GM19239 (cell line): ENCODE measurements at places on chromosomes 12 and 14.

- no peak for DNase-seq
Measured at GRCh38 chr14:35420036-35420811, 15.7 kb upstream of the NFKBIA start.

DNA sequence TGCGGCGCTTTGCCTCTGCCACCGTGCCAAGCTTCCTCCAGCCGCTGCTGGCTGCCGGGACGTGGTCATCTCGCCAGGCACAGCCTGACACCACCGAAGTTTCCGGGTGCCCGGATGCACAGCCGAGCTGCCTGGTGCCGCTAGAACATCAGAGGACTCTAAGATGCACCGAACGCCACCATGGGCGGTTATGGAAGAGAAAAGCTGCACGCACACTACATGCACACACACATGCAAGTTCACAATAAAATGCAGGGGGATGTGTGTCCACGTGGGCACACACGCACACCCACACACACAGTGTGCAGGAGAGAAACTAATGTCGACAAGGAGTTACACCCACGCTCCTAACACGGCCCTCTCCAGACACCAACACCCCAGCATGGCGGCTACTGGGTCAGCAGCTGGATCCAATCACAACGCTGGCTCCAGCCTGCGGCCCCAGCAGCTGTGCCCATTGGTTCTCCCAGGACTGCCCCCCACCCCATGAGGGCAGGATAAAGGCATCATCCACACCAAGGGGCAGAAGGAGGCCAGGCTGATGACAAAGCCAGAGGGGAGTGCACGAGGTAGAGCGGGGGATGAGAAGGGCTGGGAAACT, 82.7 kb downstream of the BCL11B start:
- no peak for DNase-seq

DNA sequence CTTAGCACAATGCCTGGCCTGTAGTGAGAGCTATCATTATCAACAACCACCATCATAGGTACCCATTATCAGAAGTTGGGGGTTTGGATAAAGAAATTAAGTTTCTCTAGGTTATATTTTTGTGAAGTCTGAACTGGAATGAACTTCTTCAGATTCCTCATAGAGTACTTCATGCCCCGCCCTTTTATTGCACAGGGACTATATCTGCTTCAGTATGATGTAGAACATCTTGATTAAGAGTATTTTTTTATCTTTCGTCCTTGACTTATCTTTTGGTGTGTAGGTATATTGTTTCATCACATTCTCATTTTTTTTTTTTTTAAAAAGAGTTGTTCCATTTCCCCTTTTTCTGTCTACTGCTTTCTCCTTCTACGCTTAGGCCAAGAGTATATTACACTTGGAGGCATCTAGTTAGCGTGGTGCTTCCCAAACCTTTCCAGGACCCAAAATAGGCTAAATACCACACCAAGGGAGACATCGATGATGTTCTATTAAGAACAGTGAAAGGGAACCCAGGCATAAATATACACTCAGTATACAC, 467.5 kb downstream of the ZFP36L1 start:
- DNase-seq = no peak

- no peak for DNase-seq
Measured at GRCh38 chr14:106812788-106813476, 1286.5 kb downstream of the TMEM121 start.

GRCh38 chr12:131209082-131210070, 255.7 kb downstream of the ADGRD1 start:
- DNase-seq = no peak
